Effector CD8-positive, alpha-beta T cell (primary cell): ENCODE measurements at places on chromosomes 13 and 19.

GRCh38 chr13:113916330-113916815, 52.5 kb upstream of the GAS6 start:
- DNase-seq: no peak

DNA sequence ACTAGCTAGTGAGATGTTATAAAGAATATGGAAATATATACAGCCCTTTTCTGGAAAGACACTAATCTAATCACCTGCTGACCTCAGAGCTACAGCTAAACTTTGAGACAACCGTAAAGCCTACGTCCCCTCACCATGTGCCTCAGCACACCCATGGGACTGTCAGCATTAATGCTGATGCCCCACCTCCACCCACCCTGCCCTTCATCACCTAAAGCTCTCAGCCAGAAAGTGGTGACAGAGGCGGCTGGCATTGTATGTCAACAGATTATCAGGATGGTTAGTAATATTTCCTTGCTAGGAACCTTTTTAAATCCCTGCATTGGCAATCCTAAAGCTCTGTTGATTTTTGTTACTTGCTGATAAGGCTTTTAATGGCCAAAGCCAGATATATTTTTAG, 1177.9 kb downstream of the DIAPH3 start:
- DNase-seq: no peak

- DNase-seq: no peak
Measured at GRCh38 chr19:9916719-9917118, 19.6 kb downstream of the OLFM2 start.

- DNase-seq: no peak
Measured at GRCh38 chr13:40031031-40031430, 375.6 kb downstream of the COG6 start.

- DNase-seq: no peak
Measured at GRCh38 chr13:40814803-40815202, 25.4 kb downstream of the SLC25A15 start.

GRCh38 chr13:51959773-51960172, 51.5 kb downstream of the ATP7B start:
- DNase-seq: no peak

DNA sequence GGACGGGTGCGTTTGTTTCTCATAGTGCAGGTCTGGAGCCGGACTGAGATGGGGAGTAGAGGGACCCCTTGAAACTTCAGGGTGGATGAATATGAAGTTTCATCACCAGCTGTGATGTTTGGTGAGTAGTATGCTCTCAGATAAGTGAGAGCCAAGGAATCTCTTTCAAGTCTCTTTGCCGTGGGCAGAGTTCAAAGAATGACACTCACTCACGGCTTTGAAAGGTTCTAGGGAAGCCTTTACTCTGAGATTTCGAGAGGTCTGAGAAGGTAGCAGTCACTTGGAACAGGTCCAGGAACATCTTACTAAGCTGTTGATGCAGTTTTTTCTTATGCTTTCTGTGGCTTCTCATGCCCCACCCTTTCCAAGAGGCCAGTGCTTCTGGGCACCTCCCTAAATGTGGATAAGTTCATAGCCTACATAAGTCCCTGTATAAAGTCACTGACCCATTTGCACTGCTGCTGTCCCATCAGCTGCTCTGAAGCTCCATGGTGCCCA, at the start of gene IGFL2:
IGFL2 (plus strand) TSS at position 448 of the 498 bp plus-strand sequence; CDS start at position 489, 41 bp downstream.
- no peak for DNase-seq

DNA sequence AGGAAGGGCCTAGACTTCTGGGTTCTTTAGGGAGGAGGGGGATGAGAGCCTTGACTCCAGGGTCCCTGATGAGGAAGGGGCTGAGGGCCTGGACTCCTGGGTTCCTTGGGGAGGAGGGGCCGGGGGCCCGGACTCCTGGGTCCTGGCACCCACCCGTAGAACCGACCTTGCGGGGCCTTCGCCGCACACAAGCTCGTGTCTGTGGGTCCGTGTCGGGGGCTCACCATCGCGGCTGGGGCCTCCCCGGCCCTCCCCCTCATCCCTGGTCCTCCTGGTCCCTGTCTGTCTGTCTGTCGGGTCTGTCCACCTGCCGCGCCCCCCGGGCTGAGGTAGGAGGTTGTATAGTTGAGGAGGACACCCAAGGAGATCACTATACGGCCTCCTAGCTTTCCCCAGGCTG, 662 bp upstream of the SPACA6 start:
- no peak for DNase-seq

GRCh38 chr19:19115954-19116353, 22.3 kb downstream of the TMEM161A start:
- DNase-seq: peak; percentile 18

DNA sequence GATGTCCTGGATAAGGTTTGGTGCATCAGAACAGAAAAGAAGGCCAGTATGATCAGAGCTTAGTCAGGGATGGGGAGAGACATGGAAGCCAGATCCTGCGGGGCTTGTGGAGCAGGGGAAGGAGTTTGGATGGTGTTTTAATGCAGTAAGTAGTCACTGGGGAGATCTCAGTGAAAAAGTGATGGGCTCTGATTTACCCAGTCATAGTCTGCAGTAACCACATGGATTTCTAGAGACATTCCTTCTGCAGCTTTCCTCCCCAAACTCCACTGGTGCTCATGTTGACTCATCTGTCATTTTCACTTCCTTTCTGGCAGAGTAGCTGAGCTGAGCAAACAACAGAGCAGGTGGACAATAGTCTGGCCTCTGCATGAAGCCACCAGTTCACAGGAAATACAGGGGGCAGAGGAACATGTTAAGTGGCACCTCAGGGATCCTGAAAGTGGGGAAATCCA, 144.1 kb downstream of the DPF1 start:
- no peak for DNase-seq

DNA sequence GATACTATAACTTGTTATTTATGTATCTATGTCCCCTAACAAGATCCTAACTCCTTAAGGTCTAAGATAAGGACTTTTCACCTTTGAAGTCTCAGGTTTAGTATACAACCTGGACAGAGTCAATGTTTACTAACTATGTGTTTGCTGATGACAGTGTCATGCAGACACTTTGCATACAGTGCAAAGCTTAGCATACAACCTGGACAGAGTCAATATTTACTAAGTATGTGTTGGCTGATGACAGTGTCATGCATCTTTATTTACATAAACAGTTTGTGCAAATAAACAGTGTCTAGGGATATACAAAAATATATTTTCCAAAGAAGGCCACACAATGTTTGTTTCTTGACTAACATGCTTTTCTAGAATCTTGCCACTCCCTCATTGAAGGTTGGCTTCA, 34.7 kb downstream of the DCT start:
- DNase-seq: no peak

DNA sequence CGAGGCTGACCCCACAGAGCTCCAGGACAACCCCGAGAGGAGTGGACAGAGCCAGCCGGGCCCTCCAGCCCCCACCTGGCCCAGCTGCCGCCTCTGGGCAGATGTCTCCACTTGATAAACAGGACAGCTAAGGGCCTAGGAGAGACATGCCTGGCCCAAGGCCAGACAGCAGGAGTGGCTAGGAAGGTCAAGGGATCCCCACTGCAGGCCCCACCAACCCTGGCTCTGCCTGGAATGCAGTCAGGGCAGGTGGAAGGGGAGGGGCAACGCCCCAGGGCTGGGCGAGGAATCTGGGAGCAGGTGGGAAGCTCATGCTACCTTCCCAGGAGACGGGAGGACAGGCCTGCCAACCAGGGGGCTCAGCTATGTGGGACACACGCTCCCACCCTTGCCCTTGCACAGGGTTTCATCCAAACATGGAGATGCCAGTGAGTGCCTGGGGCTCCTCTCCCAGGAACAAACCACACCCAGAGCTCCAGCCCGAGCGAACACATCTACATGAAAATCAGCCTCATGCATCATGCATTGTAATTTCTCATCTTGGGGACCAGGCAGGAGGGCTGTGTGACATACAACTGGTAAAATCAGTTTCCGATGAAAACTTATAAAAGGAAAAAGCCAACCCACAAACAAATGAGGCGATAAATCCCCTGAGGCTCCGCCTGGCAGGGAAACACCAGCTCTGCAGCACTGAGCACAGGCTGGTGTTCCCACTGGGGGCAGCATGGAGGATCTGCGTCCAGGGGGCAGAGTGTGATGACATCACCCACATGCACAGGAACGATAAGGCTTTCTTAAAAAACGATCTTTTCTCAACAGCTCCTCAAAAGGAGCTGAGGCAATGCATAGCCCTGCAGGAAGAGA, 25.0 kb downstream of the SH3GL1 start:
- no peak for DNase-seq

DNA sequence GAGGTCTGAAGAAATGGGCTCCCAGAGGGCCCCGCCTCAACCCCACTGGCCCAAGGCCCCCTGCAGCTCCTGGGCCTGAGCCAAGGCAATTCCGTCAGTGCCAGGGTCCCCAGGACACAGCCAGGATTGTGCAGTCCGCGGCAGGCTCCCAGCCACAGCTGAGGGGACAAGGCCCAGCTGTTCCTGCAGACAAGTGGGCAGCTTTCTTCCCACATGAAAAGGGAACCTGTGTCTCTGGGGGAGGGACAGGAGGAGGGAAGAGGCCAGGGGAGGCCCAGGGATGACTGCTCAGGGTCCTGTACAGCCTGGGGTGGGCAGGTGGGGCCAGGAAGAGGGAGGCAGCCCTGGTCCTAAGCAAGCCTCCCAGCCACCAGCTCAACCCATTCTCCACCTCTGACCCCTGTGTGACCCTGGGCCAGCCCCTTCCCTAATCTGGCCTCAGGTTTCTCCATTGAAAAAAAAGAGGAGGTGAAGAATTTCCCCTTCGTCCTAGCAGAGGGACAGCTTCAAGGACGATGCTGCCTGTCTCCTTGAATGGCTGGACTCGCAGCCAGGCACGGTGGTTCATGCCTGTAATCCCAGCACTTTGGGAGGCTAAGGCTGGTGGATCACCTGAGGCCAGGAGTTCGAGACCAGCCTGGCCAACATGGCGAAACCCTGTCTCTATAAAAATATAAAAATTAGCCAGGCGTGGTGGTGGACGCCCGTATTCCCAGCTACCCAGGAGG, 20.5 kb upstream of the VSTM2B start:
- DNase-seq: no peak

- no peak for DNase-seq
Measured at GRCh38 chr13:22648320-22648801, 532.4 kb upstream of the SGCG start.

DNA sequence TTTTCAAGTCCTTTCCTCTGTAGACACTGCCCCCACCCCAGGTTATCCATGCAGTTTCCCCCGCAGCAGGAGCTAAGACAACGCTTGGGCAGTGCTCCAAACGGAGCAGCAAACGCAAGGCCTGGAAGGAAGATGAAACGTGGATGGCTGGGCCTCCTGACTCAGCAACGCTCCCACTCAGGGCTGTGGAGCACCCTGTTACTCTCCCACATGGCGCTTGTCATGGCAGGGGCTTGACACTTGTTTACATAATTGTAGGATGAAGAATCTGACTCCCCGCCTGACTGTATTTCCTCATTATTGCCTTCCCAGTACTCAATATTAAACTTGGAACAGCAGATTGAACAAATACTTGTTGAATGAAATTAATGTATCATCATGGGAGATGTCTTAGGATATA, 799 bp upstream of the C1QTNF9B start:
- no peak for DNase-seq

DNA sequence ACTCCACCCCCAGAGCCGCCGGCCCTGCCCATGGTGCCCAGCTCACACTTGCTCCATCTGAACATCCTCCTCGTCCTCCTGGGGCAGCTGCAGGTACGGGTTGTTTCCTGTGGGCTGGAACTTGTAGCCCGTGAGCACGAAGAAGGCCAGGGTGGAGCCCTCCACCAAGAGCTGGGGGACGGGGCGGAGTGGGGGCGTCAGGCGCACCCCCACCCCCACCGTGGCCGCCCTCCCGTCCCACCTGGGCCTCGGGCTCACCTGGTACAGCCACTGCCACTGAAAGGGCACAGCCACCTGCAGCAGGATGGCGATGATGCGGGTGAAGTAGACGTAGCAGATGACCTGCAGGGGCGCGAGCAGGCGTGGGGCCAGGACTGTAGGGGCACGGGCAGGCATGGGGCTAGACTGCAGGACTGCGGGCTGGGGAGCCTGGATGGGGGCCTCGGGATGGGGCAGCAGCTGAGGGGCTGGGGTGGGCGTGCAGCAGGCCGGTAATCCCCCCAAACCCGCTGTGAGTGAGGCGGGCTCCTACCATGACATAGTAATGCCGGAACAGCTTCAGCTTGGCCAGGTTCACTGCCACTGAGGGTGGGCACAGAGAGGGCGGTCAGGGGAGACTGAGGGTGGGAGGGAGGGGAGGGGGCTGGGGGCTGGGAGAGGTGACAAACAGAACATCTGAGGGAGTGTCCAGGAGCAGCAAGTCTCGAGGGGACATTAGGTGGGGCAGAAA, 6.3 kb downstream of the GPR108 start:
- DNase-seq: no peak

GRCh38 chr13:51614350-51614786, 30.1 kb downstream of the WDFY2 start:
- peak; percentile 6 for DNase-seq

- DNase-seq: no peak
Measured at GRCh38 chr13:103395139-103395538, 328.9 kb upstream of the SLC10A2 start.

DNA sequence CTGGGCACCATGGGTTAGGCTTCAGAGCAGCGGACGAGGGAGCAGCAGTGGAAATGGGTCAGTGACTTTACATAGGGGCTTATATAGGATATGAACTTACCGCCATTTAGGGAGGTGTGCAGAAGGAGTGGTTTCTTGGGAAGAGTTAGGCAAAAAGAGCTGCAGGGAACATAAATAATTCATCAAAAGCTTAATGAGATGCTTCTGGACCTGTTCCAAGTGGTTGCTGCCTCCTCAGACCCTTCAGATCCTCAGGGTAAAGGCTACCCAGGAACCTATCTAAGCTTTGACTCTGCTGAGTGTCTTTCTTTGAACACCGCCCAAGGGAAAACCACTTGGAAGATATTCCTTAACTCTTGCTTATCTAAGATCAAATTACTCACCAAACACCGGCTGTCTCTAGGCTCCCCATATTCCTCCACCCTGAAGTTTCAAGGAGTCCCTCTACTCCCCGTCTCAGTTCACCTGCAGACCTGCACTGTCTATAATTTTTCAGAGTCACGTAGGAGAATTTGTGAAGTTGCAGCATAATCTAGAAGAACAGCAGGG, at the start of gene IGFL4:
IGFL4 (minus strand) TSS at position 51 of the 549 bp plus-strand sequence; CDS start at position 11, 40 bp downstream.
- no peak for DNase-seq

DNA sequence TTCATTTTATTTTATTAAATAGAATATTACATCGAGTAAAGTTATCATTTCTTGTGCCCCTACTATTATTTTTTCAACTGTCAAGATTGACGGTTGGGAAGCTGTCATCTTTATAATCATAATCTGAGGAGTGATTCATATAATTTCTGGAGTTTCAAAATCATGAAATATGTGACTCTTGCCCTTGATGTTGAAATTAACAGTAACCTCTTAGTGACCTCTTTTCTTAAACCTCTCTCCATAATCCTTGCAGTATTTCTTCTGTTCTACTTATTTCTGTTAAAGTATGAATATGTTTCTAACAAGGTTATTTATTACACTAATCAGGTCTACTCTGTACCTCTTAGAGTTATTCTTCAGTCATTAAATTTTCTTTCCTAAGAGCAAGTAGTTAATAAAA, 663.8 kb downstream of the LIG4 start:
- no peak for DNase-seq

GRCh38 chr19:33752018-33752800, 44.5 kb upstream of the KCTD15 start:
- DNase-seq: no peak

GRCh38 chr13:35909837-35910540, 221.2 kb downstream of the DCLK1 start:
- no peak for DNase-seq

- DNase-seq: peak; percentile 49
Measured at GRCh38 chr19:38361633-38362075, 12.7 kb upstream of the PSMD8 start.
